ENCODE measurements at places on chromosomes 2 and 18. TPM values are rescaled to one million over a fixed set of nuclear protein-coding genes. Genes with fewer than 3 reads are reported as not detected.

GRCh38 chr2:240231838-240232244 is 91.4 kb upstream of the OTOS start:
- peak; percentile 35 for DNase-seq

- no peak for DNase-seq
Observed at GRCh38 chr2:168060986-168061750, 186.2 kb downstream of the STK39 start.

Gene CXCR1
- total RNA-seq: not detected

Gene LRP1B
- total RNA-seq: not detected
